ENCODE measurements at places on chromosomes 7 and 10.

- DNase-seq, result no peak
These were observed 38.4 kb upstream of the PLXNA4 start for GRCh38 chr7:132614428-132615318.

DNA sequence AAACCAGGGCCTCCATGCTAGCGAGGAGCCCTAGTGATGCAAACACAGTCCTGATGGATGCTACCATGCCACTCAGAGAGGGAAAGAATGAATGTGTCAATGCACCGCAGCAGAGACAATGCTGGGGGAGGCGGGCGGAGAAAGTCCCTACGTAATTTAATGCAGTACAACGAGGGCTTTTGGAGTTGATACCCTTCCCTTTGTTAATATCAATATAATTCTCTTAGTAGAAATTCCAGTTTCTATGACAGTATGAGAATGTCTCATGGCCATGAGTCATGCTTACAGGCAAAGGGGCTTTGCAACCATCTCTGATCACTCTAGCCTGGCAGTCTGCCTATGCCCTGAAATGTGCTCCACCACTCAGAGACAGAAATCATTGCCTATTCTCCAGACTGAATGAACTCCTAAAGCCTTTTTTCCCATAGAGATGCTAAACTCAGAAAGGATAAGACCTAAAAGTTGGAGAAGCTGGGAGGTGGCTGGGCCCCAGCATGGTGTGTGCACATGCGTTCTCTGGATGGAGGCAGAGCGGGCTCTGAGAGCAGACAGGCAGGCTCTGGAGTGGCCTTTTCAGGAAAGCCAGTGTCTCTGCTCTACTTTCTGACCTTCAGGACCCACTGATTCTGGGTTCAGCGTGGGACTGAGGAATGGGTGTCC lies 20.3 kb upstream of the GIMAP2 start:
- DNase-seq, result no peak

- DNase-seq, result no peak
These were observed 106.5 kb upstream of the NANOS1 start for GRCh38 chr10:118922972-118923371.

DNA sequence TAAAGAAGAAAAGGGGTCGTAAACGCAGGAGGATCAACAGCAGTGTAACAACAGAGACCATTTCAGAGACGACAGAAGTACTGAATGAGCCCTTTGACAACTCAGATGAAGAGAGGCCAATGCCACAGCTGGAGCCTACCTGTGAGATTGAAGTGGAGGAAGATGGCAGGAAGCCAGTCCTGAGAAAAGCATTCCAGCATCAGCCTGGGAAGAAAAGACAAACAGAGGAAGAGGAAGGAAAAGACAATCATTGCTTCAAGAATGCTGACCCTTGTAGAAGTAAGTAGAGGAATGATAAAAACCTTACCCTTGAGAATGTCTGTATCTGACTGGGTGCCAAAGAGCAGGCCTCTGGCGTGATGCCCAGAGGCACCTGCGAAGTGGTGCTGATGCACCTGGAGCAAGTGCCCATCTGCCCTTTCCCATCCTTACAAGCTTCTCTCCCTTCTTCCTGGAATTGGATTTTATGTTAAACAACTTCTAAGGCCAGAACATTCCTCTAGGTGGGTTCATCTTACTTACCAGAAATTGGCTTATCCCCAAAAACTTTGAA lies 86.4 kb upstream of the SAMD8 start:
- no peak for DNase-seq

GRCh38 chr7:140478246-140479061 lies 851 bp downstream of the MKRN1 start:
- DNase-seq, result no peak

- no peak for DNase-seq
These were observed 14.7 kb downstream of the NEUROG3 start for GRCh38 chr10:69558559-69558958.

- DNase-seq, result no peak
These were observed 4.0 kb upstream of the SH3PXD2A start for GRCh38 chr10:103859161-103860086.

DNA sequence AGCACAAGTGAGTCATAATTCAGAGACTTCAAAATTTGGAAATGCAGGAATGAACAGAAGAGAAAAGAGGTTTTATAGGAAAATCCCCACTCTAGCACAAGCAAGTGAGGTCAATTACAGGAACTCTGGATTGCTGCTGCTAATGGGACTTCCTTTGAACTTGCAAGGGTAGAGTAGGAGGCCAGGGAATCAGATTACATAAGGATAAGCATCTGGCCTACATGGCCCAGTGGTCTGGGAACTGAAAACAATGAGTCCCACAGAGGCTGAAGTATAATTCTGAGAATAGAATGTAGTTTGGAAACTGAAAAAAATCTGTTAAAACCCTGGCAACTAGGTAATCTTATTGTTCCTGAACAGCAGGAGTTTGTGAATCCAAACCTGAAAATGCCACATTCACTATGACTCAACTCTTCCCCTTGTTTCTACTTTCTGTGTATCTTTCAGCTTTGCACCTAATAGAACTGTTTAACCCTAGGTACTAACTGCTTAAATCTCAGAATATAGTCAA lies 66.5 kb downstream of the CTNNA3 start:
- DNase-seq, result no peak

GRCh38 chr7:88259656-88260380 lies 40.0 kb upstream of the SRI start:
- no peak for DNase-seq

- no peak for DNase-seq
These were observed 116.6 kb upstream of the GLCCI1 start for GRCh38 chr7:7851991-7852390.

Measured in RWPE2 (cell line).